ENCODE measurements at places on chromosomes 11 and 22. TPM values are rescaled to one million over a fixed set of nuclear protein-coding genes. Genes with fewer than 3 reads are reported as not detected.
A peak's percentile ranks its signal among the peaks of the same experiment; 100 is the strongest.

GRCh38 chr22:50039669-50040443 lies 18.2 kb downstream of the TTLL8 start:
- no peaks in the 10 kb centered on the region for H3K36me3 ChIP-seq
- no peak overlapping the region for H3K4me3 ChIP-seq
- H3K27me3 ChIP-seq = peaks cover 11% of the 10 kb centered on the region
- H3K27ac ChIP-seq = no peak overlapping the region

- H3K36me3 ChIP-seq = peaks cover 8% of the 10 kb centered on the region
- peak overlapping the region; percentile 94 for H3K27ac ChIP-seq
- no peaks in the 10 kb centered on the region for H3K27me3 ChIP-seq
- peaks cover 39% of the 10 kb centered on the region for H3K4me1 ChIP-seq
- DNase-seq = no peak
Observed at GRCh38 chr22:46652081-46652846, 32.1 kb downstream of the GRAMD4 start.

- H3K27me3 ChIP-seq = peaks cover 42% of the 10 kb centered on the region
- no peaks in the 10 kb centered on the region for H3K4me1 ChIP-seq
- H3K36me3 ChIP-seq = no peaks in the 10 kb centered on the region
- H3K27ac ChIP-seq = peak overlapping the region; percentile 32
- no peak overlapping the region for H3K4me3 ChIP-seq
Observed at GRCh38 chr11:18235394-18236334, 938 bp downstream of the SAA4 start.

- H3K4me3 ChIP-seq = no peak overlapping the region
- H3K36me3 ChIP-seq = peaks cover 6% of the 10 kb centered on the region
Observed at GRCh38 chr22:44147821-44148574, 32.7 kb upstream of the PARVG start.

- H3K4me3 ChIP-seq = no peak overlapping the region
- H3K36me3 ChIP-seq = peaks cover 20% of the 10 kb centered on the region
- no peak for DNase-seq
- peaks cover 40% of the 10 kb centered on the region for H3K4me1 ChIP-seq
- no peak overlapping the region for H3K27ac ChIP-seq
Observed at GRCh38 chr11:272931-273198, 5.3 kb upstream of the NLRP6 start.

DNA sequence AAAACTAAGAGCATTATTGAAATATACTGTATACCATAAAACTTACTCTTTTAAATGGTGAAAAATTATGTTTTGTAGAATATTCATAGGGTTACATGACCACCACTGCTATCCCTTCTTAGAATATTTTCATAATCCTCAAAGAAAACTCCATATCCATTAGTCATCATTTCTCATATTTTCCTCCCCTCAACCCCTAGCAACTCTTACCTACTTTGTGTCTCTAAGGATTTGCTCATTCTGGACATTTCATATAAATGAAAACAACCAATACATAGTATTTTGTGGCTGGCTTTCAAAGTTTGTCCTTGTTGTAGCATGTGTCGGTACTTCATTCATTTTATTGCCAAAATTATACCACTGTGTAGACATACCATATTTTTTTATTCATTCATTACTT lies 863.8 kb downstream of the KCNA4 start:
- no peaks in the 10 kb centered on the region for H3K27me3 ChIP-seq
- no peak overlapping the region for H3K4me3 ChIP-seq
- H3K27ac ChIP-seq = no peak overlapping the region

- H3K4me1 ChIP-seq = no peaks in the 10 kb centered on the region
- H3K4me3 ChIP-seq = no peak overlapping the region
- peaks cover 27% of the 10 kb centered on the region for H3K27me3 ChIP-seq
- H3K27ac ChIP-seq = no peak overlapping the region
Observed at GRCh38 chr11:45110562-45110961, 35.9 kb upstream of the PRDM11 start.

DNA sequence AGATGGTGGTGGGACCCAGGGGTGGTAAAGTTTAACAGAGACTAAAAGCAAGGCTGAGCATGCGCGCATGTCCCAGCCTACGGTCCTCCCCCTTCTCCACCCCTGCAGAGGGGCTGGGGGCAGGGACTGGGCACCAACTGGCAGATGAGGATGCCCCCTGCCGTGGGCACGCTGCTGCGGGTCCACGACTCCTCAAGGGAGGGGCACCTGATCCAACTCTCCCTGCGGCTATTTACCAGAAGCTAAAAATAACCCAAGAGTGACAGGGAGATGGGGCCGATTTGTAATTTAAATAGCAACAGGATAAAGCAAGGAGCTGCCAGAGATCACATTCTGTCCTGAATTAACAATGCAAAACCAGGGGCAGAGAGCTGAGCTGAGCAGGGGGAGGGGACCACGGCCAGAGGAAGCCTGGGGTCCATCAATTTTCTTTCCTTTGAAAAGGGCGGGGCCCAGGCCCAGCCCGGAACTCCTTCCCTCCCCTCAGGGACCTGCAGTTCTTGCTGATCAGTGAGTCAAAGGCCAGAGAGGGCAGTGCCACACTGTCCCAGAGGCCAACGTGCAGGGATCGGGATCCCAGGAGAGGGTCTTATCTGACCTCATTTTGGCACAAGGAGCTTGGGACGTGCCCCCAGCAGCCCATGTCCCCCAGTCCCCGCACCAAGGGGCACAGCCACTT lies 8.1 kb upstream of the DGKZ start:
- H3K27ac ChIP-seq = no peak overlapping the region
- no peak overlapping the region for H3K4me3 ChIP-seq
- H3K27me3 ChIP-seq = peaks cover 15% of the 10 kb centered on the region
- DNase-seq = no peak

DNA sequence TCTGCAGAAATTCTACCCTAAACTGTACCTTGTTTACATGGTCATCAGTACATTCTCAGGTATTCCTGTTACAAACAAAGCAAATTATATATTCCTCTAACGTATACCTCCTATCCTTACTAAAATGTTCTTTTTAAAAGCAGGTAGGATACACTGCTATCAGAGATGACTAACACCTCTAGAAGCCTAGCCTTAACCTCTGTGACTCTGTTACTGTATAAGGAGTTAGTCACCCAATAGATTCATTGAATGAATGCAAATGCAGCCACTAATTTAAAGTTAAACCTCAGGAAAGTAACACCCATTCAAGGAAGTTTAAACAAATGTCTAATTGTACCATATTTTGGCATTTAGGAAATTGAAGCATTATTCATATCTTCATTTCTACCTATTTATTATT lies 82.2 kb downstream of the FCHSD2 start:
- no peak overlapping the region for H3K27ac ChIP-seq
- no peak overlapping the region for H3K4me3 ChIP-seq
- H3K4me1 ChIP-seq = peaks cover 16% of the 10 kb centered on the region
- H3K27me3 ChIP-seq = no peaks in the 10 kb centered on the region
- H3K36me3 ChIP-seq = peaks cover 8% of the 10 kb centered on the region

GRCh38 chr22:43177479-43177878 lies 9.5 kb downstream of the TTLL12 start:
- no peaks in the 10 kb centered on the region for H3K4me1 ChIP-seq
- no peak for DNase-seq
- H3K27ac ChIP-seq = no peak overlapping the region
- H3K4me3 ChIP-seq = no peak overlapping the region
- H3K27me3 ChIP-seq = no peaks in the 10 kb centered on the region
- H3K36me3 ChIP-seq = peaks cover 16% of the 10 kb centered on the region

GRCh38 chr22:32202539-32203180 lies 2.2 kb downstream of the RFPL2 start:
- H3K4me3 ChIP-seq = peak overlapping the region; percentile 68
- no peaks in the 10 kb centered on the region for H3K36me3 ChIP-seq
- H3K27me3 ChIP-seq = peaks cover 17% of the 10 kb centered on the region
- peaks cover 34% of the 10 kb centered on the region for H3K4me1 ChIP-seq
- H3K27ac ChIP-seq = no peak overlapping the region

DNA sequence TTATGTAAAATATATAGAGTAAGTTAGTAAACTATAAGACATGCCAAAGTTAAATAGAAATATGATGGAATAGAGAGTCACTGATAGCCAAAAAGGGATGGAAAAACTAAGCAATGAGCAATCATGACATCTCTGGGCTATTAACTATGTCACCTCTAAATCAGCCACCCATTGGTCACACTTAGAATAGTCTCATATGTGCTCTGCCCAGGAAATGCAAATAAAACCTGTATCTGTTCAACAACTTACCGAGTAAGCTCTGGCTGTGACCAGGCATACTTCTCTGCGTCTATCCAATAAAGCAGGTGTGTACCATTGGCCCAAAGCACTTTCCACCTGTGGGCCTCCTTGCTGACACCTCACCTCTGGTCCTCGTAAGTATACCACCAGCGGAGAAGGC lies 1.6 kb upstream of the ARL14EP start:
- H3K4me1 ChIP-seq = peaks cover 49% of the 10 kb centered on the region
- no peak overlapping the region for H3K4me3 ChIP-seq
- no peak for DNase-seq
- H3K27ac ChIP-seq = no peak overlapping the region

- no peak for DNase-seq
- H3K27ac ChIP-seq = no peak overlapping the region
Observed at GRCh38 chr11:84829162-84829561, 798.0 kb downstream of the DLG2 start.

DNA sequence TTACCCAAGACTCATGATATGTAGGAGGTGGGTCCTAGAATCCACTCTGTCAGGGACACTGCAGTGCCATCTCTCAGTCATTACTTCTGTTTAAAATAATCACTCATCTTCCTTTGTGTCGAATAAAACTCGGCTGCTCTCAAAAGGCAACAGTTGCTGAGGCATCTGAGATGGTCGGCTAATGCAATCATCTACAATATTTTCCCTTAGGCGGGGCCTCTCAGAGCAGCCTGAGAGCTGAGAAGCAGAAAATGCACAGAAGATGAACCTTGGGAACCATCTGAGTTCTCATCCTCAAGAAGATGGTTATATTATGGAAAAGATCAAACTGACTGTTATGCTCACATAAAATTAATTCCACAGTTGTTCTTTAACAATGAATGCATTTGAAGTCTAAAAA lies 1518.2 kb upstream of the TENM4 start:
- no peaks in the 10 kb centered on the region for H3K4me1 ChIP-seq
- DNase-seq = no peak
- H3K4me3 ChIP-seq = no peak overlapping the region

DNA sequence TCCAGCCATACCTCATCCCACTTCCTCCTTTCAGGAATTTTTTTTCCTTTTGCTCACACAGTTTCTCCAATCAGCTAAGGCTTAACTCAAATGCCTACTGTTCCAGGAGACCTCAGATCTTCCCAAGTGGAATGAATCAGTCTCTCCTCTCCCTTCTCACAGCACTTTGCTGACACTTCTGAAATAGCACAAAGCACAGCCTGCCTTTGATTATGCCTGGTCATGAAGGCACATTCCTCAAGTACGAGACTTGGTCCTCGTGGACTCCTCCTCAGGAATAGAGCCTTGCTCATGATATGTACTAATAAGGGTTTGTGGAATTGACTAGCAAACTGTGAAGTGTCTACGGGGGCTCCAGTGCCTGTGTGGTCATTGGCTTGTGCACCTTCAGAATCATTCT lies 176.7 kb upstream of the TENM4 start:
- H3K4me1 ChIP-seq = no peaks in the 10 kb centered on the region
- no peak overlapping the region for H3K4me3 ChIP-seq
- H3K27me3 ChIP-seq = no peaks in the 10 kb centered on the region

DNA sequence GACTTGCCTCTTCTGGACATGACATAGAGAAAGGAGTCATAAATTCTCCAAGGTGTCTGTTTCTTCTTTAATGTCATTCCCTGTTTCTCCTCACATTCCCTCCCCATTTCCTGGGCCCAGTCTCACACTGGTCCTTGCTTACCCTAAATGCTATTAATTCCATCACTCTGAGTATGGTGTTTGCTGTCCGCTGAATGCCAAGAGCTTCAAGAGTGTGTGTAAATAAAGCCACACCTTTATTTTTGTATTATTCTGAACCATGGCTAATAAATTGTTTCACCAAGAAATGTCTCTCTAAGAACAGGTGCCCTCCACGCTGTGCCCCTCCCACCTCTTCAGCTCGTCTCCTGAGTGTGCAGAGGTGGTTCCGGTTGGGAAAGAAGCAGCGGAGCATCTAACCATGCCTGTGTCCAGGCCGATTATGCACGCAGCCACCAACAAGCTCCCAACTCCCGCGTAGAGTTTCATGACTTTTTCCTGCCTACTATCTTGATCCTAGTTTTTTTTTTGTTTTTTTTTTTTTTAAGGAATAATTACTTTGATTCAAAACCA lies 8.6 kb downstream of the TMEM121B start:
- H3K4me3 ChIP-seq = no peak overlapping the region
- peak overlapping the region; percentile 8 for H3K27ac ChIP-seq
- no peak for DNase-seq
- peaks cover 34% of the 10 kb centered on the region for H3K36me3 ChIP-seq

Gene MOGAT2
- total RNA-seq = not detected

Gene HEPN1
- total RNA-seq = not detected

Gene P2RY6
- total RNA-seq = not detected

Gene C11orf21
- total RNA-seq = 2.3 TPM

Gene HIKESHI
- total RNA-seq = 56.4 TPM

Gene VSIG2
- total RNA-seq = not detected

Gene SOX6
- not detected for total RNA-seq

Gene SELENOH
- total RNA-seq = 211 TPM

Gene SCN4B
- 0.08 TPM for total RNA-seq

Gene CD3G
- 145 TPM for total RNA-seq

Gene POTEH
- total RNA-seq = not detected
